ENCODE measurements at places on chromosomes 13 and 19.

GRCh38 chr19:8537099-8537498 lies 23.1 kb upstream of the ZNF414 start:
- no peak for DNase-seq

DNA sequence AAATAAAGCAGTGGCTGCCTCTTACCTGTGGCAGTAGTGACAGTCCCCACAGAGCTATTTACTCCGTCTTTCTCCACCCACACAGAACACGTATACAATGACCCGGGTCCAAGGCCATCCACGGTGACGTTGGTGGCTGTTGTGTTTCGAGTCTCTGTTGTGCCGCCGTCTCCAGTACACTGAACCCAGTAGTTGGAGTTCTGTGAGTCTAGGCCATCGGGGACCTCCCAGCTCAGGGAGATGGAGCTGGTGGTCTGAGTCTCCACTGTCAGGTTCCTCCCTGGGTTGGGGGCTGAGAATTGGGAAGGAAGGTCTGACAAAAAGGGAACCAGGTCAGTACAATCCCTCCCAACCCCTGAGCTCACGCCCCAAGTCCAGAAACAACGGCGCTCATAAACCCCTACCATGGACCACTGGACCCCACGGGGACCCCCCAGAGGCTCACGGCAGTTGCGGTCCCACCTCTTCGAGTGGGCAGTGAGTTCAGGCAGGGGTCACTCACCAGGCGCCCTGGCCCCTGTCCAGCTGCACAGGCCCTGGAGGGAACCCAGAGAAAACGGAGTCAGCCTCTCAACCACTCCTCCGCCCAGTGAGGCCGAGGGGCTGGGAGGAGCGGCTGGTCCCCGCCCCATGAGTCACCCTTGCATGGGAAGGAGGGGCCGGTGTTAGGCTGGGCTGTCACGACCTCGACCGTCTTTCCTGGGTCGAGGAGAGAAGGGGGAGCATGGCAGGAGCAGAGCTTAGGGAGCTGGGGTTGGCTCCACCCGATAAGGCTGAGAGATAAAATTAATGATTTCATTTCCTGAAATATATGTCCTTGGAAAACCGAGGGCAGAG lies 2.4 kb downstream of the PTPRH start:
- no peak for DNase-seq

DNA sequence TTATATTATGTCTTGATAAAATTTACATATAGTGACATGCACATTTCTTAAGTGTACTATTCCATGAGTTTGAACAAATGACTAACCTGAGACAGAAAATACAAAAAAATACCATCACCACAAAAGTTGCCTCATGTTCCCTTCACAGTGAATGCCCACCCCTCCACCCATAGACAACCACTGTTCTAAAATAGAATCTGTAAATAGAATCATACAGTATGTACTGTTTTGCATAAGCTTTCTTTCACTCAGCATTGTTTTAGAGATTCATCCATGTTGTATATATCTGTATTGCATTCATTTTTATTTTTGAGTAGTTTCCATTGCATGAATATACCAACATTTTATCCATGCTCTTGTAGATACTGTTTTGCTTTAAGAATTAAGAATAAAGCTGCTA lies 23.3 kb upstream of the RBM26 start:
- DNase-seq = no peak

- DNase-seq = no peak
These were observed 17.3 kb downstream of the PNPLA6 start for GRCh38 chr19:7552781-7553180.

DNA sequence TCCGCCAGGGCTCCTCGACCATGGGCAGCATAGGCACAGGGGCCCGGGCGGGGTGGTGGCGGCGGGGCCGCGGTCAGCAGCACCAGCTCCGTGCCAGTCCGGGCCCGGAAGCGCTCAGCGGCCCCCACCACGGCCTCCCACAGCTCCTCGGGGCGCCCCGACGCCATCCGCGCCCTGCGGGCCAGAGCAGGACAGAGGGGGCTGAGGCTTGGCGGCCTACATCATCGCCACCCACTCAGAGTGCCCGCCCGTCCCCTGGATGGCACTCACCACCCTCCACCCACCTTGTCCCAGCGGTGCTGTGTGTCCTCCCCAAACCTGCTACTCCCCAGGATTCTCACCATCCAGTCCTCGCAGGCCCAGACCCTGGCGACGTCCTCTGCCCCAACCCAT lies 4.0 kb downstream of the AKT1S1 start:
- DNase-seq = no peak

DNA sequence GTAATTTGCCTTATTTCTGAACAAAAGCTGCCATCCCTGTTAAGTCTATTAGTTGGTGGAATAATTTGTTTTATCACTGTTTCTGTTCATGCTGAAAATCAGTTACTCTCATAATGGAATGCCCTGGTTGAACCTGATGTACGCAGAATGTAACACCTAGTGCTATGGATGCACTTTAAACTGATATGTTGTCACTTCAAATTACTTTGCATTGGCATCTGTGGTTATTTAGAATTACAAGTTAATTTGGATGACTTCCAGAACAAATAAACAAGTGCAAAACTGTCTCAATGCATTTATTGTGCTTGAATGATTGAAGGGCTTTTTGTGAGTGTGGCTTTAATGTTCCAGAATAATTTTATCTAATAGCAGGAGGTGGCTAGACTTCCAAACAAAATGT lies 368.2 kb upstream of the SLITRK5 start:
- DNase-seq = no peak

DNA sequence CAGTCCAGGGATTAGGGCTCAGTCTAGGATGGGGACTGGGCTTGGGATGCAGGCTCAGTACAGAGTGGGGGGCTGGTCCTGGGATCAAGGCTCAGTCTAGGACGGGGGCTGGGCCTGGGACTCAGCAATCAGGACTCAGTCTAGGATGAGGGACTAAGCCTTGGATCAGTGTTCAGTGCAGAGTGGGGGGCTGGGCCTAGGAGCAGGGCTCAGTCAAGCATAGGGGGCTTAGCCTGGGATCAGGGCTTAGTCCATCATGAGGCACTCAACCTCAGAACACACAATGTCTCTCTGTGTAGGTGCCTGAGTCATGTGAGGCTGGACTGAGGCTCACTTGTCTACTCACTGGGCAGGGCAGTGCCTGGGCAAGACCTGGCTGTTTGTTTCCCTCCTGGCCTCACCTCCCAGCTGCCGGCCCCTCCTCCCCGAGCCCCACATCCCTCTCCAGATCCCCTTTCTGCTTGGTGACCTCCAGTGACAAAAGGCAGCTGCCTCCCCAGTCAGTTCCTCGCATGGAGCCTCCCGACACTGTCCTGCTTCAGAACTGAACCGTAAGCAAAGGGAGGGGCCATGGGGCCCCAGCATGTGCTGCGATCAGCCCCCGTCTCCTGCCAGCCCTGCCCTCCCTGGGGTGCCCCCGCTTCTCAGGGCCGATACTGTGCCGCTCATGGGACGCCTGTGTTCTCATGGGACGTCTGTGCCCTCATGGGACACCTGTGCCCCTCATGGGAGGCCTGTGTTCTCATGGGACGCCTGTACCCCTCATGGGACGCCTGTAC lies 6.5 kb upstream of the S1PR4 start:
- no peak for DNase-seq

DNA sequence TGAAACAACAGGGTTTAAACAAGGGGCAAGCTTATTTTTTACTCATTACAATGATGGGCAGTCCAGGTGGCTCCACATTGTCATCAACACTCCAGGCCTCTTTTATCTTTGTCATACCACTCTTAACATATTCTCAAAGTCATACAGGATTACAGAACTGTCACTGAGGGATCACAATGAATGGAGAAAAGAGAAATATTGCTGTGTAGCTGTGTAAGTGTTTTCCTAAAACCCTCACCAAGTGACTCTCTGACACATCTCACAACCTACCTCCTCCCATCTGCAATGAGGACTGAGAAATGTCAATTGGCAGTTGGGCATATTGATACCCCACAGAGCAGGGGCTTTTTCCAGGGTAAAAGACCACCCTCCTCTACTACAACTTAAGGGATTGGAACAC lies 562.1 kb downstream of the TBC1D4 start:
- DNase-seq = no peak

DNA sequence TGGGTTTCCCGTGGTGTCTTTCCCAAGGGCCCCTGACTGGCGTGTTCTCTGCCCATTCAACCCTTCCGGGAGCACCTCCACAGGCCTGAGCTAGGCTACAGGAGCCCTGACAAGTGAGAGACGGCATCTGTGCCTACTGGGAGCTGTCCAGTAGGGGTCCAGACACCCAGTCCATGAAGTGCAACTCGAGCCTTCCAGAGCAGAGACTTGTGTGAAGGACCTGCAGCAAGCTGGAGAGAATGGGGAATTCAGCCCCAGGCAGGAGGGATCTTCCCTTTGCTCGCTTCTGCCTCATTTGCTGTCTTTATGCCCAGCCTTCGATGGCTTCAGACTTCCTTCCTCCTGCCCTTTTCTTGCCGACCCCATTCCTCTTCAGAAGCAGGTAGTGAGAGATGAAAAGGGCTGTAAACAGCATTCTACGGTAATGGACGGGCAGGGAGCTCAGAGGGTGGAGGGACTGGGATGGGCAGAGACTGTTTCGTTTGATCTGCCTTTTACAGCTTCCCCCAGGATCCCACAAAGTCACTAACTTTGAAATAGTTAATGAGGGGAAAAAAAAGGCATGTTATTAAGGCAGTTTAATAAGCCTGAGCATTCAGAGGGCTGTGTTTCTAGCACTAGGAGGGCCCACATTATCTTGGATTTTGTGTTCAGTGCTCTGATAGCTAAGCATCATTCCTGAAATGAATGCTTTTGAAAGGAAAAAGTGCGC lies 327.6 kb downstream of the FGF9 start:
- no peak for DNase-seq

DNA sequence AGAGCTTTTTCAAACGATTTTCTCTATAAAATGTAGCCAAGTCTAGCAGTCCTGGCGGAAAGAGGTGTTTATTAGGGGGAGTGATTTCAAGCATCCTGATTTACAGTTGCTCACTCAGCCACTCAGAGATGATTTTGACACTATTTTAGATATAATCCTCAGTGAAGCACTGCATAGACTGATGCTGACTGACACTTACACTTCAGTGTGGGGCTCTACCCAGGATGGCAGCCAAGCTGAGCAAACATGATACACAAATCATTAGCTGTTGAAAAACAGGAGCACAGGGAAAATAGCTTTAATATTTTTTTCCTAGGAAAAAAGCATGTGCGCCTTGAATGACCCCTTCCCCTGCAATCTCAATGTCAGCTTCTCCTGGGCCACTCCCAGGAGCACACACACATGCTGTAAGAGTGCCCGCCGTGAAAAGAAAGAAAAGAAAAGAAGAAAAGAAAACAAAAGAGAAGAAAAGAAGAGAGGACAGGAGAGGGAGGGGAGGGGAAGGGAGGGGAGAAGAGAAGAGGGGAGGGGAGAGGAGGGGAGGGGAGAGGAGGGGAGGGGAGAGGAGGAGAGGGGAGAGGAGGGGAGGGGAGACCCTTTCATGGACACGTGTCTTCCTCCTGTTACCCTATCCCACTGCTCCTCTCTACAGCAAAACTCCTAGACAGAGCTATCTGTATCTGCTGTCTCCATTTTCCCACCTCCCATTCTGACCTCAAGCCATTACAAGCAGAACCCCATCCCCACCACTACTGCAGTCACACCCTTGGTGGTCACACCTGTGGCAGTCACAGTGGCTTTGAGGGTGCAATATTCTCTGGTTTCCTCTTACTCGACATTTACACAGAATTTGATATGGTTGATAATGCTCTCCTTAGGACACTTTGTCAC lies 36.4 kb downstream of the RCBTB2 start:
- DNase-seq = no peak

DNA sequence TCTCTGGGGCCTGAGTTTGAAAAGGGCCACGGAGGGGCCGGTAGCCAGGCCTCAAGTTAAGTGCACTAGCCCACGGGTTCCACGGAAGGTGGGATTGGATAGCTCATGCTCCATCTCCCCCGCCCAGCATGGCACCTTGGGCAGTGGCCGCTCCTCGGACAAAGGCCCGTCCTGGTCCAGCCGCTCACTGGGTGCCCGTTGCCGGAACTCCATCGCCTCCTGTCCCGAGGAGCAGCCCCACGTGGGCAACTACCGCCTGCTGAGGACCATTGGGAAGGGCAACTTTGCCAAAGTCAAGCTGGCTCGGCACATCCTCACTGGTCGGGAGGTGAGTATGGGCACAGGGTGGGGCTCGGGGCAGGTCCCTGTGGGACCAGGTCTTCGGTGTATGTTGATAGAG lies 7.8 kb downstream of the MARK4 start:
- no peak for DNase-seq

DNA sequence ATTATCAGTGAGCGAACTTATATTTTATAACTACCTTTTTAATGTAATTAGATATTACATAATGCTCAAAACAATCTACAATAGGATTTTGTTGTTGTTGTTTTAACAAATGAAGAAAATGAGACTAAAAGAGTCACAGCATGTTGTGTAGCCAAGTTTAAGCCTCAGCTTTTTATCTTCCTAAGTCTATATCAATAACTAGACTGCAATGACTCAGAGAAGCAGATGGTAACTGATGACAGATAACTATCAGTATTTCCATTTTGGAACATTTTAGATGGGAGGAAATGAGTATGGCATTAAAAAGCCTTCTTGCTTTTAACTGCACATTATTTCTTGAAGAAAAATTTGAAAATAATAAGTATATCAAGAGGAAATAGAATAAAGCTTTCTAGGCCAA lies 825.2 kb downstream of the SLITRK1 start:
- no peak for DNase-seq

DNA sequence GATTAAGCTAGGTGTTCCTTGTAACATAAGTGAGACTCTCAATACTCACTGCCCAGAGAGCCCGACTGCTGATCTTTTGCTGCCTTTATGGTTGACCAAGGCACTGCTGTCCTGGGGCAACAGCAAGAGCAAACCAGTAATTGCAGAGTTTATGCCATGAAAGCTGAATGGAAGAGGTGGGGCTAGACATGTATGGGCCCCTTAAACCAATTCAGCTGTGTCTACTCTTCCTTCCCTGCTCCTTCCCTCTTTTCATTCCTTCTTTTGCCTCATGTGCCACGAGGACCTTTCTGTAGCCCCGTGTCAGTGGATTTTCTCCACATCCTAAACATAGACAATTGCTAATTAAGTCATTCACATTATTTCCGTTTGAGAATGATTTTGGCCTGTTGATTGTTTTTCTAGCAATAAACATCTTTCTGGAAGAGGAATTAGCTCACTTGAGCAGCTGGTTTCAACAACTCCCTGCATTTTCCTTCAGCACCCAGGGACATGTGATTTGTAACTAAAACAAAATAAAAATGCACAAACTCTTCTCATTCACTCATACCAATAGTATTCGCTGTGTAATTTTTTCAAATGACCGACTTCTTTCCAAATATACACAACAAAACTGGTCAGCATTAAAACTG lies 40.5 kb downstream of the RAP2A start:
- no peak for DNase-seq

Data from activated CD4-positive, CD25-positive, alpha-beta regulatory T cell treated with anti-CD3 and anti-CD28 coated beads, Interleukin-2, amount 50 U/mL, for 16 hours (primary cell).